C1 segment of cervical spinal cord (tissue), 14 donors: ENCODE measurements at places on chromosomes 16 and 17.

GRCh38 chr17:77441130-77441920, 300.6 kb downstream of the SEC14L1 start:
- no peak for DNase-seq

- DNase-seq: no peak
Observed at GRCh38 chr17:81002409-81003361, 11.0 kb downstream of the CHMP6 start.

DNA sequence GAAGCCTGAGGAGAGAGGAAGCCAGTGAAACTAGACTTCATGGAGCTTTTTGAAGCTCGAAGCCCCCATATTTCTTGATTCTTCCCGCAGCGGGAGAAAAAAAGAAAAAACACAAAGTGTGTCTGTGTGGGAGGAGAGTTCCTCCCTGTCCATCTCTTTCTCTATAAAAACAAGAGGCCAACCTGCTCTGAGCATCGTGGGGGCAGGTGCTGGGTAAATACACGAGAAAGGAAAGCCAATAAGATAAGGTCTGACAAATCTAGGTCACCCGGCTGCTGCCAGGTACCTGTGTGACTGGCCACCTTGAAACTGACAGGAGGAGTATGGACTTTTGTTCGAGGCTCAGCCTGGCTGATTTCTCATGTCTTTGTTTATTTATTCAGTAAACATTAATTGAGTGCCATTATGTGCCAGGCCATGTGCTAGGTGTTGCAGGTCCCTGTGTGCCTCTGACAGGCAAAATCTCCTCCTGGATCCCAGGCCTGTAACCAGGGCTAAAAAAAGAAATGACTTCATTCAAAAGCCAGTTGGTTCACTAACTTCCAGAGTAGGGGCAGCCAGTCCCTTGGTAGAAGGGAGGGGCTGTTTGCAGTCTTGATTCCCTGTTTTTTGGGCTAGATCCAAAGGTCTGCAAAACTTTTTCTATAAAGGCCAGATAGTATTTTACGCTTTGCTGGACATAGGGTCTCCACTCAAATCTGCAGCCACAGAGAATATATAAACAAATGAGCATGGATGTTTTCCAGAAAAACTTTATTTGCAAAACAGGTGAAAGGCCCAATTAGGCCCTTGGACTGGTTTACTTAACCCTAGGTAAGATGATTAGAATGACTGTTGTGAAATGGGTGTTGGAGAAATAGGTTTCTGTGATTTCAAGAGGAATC, 35.6 kb downstream of the YPEL2 start:
- DNase-seq: no peak

- no peak for DNase-seq
Observed at GRCh38 chr16:764848-765487, 4.4 kb downstream of the MSLN start.

DNA sequence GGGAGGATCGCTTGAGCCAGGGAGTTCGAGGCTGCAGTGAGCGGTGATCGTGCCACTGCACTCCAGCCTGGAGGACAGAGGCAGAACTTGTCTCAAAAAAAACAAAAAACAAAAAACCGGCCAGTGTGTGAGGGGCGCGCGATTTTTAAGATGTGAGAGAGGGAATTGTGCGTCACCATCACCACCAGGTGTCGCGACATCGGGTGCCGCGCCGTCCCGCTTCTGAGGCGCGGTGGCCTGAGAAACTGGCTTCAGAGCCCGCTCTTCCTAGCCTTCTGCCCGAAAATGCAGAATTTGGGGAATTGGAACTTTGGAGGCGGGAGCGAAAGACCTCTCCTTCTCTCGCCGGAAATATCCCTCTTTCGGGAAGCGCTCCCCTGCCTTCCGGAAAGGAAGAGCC, 524.8 kb downstream of the KCNJ18 start:
- DNase-seq: no peak

- DNase-seq: no peak
Observed at GRCh38 chr17:6756425-6757031, 682 bp downstream of the XAF1 start.

- DNase-seq: no peak
Observed at GRCh38 chr16:79562166-79562823, 38.2 kb downstream of the MAF start.

- DNase-seq: no peak
Observed at GRCh38 chr17:39063681-39064069, 87.8 kb downstream of the PLXDC1 start.

DNA sequence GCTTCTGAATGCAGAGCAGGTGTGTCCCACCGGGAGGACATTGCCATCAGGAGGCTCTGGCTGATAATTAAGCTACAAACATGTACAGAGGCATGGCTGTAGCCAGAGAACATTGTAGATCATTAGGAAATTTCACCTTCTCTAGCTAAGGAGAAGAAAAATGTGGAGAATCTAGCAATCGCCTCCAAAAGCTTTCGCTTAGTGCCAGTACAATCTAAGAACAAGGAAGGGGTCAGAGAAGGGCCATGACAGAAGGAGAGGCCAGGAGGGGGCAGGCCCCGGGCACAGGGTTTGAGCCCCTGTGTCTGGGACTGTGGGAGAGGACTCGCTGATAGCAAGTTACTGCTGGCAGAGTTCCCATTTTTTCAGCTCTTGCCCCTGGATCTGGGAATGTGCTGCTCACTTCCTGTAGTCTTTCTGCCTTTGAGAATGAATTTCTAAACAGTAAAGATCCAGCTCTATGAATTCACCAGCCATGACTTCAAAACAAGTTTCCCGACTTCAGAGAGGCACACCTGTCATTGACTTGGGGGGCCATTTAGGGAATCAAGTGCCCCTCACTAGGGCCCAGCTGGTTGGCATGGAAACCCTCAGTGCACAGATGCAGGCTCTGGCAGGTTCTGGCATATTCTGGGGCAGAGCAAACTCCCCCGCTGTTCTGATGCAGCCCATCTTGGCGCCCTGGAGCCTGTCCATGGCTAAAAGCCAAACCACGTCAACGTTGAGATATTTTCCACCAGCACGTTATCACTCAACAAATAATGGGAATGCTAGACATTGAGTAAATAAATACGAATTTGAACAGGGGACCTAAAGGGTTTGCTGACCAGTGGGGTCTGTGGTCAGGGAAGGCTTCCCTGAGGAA, 59.5 kb upstream of the CACNG4 start:
- DNase-seq: no peak

DNA sequence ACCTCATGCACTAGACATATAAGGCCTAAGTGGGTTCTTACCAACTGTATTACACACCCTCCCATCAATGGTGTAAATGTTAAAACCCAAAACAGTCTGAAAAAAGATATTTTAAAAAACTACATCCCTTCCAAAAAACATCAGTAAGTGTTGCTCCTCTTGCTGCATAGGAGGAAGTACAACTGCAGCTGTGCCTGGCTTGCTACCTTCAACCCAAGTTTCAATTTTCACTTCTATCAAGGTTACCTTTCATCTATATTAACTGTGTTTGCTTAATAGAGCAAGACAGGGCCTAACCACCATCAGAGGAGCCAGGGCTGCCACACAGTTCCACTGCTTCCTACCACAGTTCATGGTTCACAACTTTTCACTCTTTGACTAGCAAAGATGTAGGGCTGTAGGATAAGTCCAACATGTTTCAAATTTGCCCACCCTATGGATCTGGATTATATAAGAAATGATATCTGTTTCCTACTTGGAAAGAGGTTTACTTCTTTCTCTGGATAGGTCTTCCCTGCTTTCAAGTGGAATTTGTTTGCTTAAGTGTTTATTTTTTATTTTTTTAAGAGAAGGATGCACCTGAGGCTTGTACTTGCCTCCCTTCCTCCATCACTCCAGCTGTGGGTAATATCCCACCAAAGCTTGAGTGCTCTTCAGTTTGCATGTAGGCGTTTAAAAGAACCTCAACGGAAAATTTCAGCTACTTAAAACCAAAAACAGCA, 56.7 kb downstream of the GRB7 start:
- no peak for DNase-seq

DNA sequence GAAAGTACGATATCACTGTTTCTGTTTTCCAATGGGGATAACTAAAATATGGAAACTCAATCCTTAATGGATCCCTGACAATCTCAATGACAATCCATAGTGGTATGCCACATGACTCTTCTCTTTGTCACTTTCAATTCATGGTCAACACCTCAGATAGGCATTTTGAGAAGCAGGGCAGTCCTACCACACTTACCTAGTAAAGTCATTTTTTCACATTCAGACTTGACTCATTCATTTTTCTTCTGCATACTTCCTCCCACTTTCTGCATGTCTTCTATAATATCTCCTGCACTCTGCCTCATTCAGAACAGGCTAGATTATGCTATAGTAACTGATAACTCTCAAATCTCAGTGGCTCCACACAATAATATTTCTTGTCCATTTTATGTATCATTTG, 117.5 kb downstream of the FTO start:
- no peak for DNase-seq

DNA sequence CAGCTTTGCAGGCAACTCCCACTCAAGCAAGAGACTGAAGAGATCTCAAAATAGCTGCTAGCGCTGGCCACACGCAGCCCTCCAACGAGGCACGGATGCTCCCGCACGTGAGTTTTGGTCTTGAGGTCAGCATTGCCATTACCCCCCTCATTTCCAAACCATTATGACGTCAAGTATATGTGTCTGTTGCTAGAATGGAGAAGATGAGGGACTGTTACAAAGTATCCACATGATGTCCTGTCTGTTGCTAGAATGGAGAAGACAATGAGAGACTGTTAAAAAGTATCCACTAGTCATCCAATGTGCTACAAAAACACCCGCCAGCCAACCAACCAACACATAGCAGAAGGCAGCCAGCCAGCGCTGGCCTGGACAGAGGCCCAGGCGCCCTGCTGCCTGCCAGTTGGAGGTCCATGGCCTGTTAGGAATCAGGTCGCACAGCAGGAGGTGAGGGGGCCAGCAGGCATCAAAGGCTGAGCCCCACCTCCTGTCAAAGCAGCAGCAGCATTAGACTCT, 24.8 kb downstream of the KLHDC4 start:
- DNase-seq: peak; percentile 42

DNA sequence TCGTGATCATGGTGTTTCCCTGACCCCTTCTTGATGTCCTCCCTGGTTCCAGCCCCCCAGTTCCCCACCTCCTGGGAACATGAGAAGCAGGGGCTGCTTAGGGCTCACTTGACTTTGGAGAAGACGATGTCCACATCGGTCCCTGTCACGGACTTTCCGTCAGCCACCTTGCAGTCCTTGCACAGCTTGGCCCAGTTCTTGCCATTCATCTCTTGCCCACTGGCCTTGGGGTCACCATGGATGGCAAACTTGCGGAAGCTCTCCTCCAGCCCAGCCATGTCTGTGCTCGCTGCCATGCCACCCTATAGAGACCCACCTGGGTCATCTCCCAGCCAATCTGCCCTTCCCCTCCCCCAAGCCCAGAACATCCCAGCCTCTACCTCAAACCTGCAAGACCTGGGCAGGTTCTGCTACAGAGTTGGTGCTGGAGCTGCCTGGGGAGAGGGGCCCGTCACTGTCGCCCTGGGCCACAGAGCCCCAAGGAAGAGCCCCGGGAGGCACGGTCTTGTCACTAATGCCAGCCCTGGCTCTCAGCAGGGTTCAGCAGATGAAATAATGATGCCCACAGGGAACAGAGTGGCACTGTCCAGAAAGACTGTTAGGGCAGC, 2.4 kb downstream of the TPPP3 start:
- no peak for DNase-seq

GRCh38 chr16:23257682-23258081, 44.4 kb upstream of the SCNN1B start:
- no peak for DNase-seq

- no peak for DNase-seq
Observed at GRCh38 chr16:10617662-10618420, 37.4 kb upstream of the EMP2 start.
